ENCODE measurements at places on chromosomes 12 and 14.
A peak's percentile ranks its signal among the peaks of the same experiment; 100 is the strongest.

DNA sequence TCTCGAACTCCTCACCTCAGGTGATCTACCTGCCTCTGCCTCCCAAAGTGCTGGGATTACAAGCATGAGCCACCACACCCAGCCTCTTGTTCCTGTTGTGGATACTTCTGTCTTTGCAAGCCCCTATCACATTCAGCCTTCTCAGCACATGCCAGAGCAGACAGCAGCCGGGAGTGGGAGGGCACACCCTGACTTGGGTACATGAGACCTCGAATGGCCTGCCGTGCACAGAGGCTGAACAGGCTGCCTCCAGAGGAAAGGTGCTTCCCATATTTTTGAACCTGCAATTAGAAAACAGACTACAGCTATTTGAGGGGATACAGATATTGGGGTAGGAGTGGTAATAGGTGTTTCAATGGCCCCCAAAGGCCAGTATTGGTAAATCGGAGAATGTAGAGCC is 307.3 kb upstream of the DIO3 start:
- no peak for DNase-seq

- DNase-seq = peak; percentile 79
Observed at GRCh38 chr12:93784339-93785086, 107.3 kb downstream of the CRADD start.

GRCh38 chr12:53538209-53538689 is 31.0 kb upstream of the NPFF start:
- DNase-seq = peak; percentile 54

GRCh38 chr12:109160873-109161272 is 44.5 kb downstream of the ACACB start:
- DNase-seq = no peak

DNA sequence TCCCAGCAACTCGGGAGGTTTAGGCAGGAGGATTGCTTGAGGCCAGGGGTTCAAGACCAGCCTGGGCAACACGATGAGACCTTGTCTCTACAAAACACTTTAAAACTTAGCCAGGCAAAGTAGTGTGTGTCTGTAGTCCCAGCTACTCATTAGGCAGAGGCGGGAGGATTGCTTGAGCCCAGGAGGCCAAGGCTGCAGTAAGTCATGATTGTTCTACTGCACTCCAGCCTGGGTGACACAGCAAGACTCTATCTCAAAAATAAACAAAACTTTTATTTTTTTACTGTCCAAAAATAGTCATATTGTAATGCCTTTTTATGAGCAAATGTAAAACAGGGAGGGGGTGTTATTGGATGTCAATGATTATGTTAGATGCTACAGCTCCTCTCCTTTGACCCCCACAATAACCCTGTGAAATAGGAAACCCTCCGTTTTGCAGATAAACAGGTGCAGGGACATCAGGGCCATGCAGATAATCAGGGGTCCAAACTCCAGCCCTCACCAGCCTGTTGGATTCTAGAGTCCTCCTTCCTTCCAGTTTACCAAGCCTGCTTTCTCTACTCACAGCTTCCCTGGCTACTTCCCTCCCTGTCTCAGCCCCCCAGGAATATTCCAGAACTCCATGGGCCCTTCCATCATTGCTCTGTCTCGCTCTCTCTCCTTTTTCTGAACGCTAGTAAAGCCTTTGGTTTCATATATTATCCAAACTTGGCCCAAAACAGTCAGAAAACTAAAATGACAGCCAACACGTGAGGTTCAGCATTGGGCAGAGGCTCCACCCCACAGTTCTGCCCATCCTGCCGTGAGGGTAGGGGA is 5.9 kb upstream of the FBLN5 start:
- DNase-seq = peak; percentile 57

DNA sequence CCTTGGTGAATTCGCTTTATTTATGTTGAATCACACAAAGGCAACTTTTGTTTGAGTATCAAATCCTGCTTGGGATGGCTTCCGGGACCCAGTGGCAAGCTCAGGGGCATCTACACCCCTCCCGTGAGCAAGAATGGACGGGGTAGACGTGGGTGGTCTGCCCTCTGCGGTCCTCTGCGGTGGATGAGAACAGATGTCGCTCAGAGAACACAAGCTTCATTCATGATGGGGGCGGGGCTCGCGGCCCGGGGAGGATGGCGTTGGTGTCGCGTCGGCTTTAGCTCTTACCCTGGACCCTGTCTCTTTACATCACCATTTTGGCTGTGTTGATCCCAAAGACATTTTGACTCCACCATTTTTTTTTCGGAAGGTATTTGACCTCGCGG is 158.5 kb upstream of the RTL1 start:
- DNase-seq = no peak
